T-helper 2 cell (primary cell): ENCODE measurements at places on chromosomes 11 and 22.

- DNase-seq, result no peak
Observed at GRCh38 chr11:69704508-69705253, 859 bp upstream of the FGF19 start.

DNA sequence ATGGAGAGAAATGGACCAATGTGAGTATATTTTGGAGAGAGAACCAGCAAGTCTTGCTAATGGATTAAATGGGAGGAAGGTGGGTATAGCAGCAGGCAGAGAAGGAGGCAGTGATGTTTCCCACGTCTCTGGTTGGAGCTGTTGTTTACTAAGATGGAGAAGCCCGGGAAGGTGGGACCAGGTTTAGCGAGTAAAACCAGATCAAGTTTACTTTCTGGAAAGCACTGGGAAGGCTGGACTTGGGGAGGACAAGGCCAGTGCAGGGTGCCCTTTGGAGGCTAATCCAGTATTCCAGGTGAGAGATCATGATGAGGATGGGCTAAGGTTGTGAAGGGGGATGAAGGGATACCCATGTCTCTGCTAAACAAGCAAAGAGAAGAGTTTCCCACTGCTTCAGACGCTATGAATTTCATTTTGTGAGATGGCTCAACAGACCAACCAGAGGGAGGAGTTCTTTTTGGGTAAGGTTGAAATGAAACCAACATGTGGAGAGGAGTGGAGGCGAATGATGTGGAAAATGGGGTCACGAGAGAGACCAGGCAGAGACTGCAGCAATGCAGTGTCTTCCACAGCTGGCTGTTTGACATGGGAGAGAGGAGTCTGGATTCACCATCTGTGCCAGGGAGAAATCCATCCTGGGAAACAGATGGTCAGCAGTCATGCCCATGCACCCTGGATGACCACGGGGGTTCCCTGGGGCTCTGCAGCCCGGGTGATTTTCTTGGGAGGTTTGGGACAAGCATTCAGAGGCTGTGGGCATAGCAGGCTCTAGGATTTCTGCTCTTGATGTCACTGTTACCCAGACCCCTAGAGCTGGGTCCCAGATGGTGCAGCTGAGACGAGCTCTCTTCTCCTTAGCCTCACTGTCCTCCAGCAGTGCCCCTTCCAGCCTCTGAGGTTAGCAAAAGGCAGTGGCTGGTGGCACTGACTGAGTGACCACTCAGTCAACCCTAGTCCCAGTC, 24.9 kb downstream of the COMMD9 start:
- no peak for DNase-seq

GRCh38 chr11:102669664-102670063, 35.9 kb downstream of the MMP27 start:
- DNase-seq, result no peak

- DNase-seq, result no peak
Observed at GRCh38 chr22:48105259-48105658, 1342.8 kb downstream of the TBC1D22A start.

DNA sequence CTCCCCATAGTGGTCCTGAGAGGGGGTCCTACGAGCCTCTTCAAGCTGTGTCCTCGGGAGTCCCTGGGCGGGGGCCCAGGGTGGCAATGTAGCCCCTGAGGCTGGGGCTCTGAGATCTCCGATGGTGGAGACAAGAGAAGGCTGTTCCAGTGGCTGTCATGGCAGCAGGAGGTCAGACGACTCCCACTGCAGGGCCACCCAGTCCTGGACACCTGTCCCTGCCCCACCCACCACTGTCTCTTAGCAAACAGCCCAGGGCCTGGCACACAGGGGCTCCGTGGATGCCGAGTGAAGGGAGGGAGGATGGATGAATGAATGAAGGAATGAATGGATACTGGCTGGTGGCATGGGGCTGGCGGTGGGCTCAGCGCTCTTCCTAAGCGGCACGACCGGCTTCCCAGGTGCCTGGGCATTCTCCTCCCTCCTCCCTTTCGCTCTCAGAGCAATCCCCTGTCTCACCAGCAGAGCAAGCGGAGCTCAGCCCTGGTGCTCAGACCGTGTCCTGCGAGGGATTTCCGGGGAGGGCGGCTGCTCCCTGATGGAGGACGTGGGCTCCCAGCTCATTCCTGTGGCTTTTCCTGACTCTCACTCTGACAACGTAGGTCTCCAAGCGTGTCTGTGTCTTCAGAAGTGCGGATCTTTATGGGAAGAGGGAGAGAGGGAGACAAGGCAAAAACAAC, 1272.6 kb downstream of the BRD1 start:
- no peak for DNase-seq

DNA sequence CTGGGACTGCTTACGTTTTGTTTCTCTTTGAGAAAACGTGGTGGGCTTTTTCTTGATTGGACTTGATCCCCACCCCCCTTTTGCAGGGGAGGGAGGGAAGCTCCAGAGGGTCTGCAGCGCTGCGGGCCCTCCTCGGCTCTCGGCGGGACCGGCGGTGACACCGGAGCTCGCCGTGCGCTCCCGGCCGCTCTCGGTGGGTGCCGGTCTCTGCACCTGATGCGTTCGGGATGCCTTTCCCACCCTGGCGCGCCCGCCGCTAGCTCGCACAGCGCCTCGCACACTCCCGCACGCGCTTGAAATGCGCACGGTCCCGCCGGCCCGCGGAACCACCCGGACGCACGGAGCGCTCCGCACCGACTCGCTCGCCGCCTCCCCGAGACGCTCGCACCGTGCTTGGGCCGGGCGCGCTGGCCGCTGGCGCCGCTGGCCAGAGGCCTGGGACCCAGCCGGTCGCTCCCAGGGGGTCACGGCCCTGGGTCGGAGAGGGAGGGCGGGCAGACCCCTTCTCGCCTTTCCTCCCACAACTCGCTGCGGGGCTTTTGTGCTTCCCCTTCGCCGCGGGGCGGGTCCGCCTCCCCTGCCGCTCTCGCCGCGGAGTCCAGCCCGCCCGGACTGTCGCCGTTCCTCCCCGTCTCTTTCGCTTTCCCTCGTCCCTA, 1.0 kb downstream of the ZBTB16 start:
- DNase-seq, result peak; percentile 22

DNA sequence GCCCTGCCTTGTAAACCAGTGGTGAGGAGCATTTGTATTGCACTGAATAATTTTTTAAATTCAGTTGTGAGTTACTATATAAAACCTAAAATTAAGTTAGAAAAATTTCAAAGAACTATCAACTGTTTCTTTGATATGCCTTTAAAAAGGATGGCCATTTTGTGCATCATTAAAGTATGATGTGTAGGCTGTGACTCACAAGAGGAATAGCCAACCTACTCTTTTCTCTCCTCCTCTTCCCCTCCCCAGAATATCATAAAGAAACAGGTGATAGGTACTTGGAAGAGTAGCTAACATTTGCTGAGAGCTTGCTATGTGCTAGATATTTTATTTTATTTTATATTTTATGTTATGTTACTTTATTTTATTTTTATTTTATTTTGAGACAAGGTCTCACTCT, 10.6 kb upstream of the PIK3C2A start:
- DNase-seq, result no peak

GRCh38 chr22:46196278-46196677, 46.0 kb downstream of the PPARA start:
- no peak for DNase-seq

- DNase-seq, result no peak
Observed at GRCh38 chr11:11640996-11641395, 19.2 kb upstream of the GALNT18 start.

GRCh38 chr11:96097844-96098421, 174.0 kb upstream of the MTMR2 start:
- no peak for DNase-seq

GRCh38 chr11:120398132-120398531, 61.9 kb downstream of the ARHGEF12 start:
- no peak for DNase-seq

DNA sequence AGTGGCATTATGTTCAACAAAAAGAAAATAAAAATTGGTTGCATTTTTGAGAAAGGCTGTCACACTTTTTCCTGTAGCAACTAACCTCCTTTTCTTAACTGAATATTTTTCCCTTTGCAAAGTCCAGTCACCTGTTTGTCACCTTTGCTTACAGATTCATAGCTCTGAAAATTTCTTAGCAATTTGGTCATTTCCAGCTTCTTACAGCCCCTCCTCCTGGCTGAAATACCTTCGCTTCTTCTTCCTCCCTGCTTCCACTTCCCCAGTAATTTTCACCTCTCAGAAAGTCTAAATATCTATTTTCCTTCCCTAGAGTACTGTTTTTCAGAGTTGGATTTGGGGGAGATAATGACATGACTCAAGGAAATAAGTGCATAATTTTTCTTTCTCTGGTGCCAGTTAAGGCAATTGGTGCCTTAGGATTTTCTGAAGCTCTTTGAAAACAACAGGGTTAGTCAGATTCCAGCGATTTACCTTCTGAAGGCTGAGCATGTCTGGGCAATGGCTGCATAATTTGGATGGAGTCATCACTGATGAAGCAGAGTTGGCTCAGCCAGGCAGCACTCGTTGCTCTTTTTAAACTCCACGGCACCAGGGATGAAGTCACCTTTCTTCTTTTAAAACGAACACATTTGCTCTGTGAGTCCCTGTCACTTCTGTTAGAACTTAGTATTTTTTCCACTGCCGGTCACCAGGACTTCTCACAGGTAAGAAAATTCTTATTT, 62.1 kb upstream of the AMOTL1 start:
- no peak for DNase-seq

DNA sequence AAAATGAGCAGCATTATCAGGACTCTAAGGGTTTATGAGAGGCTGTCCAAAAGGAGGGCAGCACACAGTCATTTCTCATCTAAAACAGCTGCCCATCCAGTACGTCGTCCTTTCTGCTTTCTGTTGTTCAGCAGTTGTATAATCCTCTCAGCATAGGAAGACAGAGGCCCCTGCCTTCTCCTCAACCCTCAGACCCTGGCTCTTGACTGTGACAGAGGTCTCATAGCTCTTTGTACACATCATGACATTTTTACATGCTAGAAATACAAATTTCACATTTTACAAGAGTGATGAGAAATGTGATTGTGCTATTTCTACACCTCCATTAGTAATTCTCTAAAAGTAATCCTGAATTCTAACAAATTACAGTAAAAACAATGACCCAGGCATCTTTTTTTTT, 36.2 kb upstream of the ZC3H12C start:
- DNase-seq, result no peak

DNA sequence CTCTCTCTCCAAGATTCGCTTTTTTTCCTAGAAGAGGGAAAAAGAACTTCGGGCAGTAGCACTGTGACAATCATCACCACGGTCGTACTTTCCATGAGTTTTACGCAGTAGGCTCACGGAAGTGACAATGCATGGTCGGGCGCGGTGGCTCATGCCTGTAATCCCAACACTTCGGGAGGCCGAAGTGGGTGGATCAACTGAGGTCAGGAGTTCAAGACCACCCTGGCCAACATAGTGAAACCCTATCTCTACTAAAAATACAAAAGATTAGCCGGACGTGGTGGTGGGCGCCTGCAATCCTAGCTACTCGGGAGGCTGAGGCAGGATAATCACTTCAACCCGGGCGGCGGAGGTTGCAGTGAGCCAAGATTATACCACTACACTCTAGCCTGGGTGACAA, 23.4 kb downstream of the GRAP2 start:
- DNase-seq, result no peak

GRCh38 chr11:76997512-76997911, 36.7 kb upstream of the B3GNT6 start:
- no peak for DNase-seq
